ENCODE measurements at places on chromosomes 16 and 17.
A peak's percentile ranks its signal among the peaks of the same experiment; 100 is the strongest.

- no peak for DNase-seq
These were observed 17.2 kb upstream of the PRM1 start for GRCh38 chr16:11298143-11298900.

DNA sequence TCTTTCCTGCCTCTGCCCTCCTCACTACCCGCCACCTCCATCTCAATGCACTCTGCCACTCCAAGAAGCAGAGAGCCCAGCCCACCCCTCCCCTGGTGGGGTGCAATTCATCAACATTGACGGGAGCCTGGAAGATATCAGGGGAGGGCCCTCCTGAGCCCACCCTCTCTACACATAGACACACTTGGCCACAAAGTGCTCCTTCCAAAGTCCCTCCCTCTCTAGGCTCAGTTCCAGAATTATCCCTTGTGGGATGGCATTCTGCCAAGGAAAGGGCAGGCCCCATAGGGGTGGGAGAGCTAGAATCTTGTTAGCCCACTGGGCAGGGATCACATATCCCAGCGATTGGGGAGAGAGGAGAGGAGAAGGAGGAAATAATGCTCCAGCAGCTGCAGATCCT lies 66.2 kb downstream of the TMEM132E start:
- no peak for DNase-seq

- no peak for DNase-seq
These were observed 85.2 kb downstream of the FTO start for GRCh38 chr16:53789137-53789536.

DNA sequence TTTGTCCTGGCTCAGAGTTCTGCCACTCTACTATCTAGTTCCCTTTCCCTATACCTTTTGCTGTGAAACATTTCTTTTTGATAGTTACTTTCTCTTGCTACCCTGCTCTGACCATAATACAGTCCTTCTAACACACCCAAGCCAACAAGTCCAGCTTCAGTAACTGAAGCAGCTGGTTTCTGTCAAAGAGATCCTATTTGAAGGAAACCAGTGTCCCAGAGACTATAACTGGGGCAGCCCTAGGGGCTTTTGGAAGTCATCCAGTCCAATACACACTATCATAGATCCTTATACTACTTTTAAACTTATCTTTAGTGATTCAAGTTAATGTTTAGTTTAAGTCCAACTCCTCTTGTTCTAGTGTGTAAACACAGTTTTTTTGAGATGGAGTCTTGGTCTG lies 17.3 kb upstream of the DHRS13 start:
- no peak for DNase-seq

DNA sequence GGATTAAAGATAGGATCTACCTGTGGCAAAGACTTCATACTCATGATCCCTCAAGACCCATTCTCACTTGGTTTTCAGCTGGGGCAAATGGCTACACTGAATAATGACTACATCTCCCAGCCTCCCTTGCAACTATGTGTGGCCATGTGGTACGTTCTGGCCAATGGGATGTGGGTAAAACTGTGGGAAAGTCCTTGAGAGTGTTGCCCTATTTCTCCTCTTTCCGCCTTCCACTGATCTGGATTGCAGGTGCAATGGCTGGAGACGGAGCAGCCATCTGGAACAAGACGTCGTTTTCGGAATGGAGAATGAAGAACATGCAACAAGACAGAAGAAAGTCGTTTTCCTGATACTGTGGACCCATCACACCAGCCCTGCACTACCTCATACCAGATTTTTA lies 48.5 kb downstream of the HAPSTR1 start:
- DNase-seq, result no peak

- no peak for DNase-seq
These were observed 60.0 kb downstream of the CRISPLD2 start for GRCh38 chr16:84879569-84880487.

- DNase-seq, result no peak
These were observed 23.9 kb downstream of the SLC39A11 start for GRCh38 chr17:73068322-73069153.

DNA sequence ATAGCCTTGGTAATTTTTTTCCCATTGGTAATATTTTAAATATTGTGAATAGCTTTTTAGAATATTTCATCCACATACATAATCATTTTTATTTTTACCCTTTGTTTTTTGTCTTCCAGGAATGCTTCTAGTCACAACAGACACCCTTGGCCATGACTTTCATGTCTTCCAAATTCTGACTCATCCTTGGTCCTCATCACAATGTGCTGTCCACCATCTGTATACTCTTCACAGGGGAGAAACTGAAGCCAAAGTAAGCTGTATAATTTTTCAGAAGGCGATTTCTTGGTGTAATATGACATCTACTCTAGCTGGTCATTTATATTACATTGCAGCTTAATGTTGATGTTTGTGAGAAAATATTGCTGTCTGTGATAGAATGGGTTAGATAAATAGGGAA lies 269.4 kb downstream of the BCAS3 start:
- no peak for DNase-seq

DNA sequence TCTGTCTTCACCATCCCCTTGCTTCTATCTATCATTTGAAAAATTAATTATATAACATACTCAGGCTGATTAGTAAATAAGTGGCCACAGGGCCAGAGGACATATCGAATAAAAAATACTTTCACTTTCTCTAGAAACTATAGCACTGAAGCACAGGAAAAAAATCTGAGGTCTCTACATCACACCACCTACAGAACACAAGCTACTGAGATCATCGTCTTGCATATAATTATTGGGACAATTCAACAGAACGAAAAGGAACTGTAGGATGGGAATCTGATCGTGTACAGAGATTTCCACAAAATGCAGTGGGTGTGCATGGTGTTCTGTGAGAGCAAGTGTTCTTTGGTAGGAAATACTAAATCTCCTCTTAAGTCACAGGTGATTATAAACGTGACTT lies 289.6 kb upstream of the ERCC4 start:
- no peak for DNase-seq

DNA sequence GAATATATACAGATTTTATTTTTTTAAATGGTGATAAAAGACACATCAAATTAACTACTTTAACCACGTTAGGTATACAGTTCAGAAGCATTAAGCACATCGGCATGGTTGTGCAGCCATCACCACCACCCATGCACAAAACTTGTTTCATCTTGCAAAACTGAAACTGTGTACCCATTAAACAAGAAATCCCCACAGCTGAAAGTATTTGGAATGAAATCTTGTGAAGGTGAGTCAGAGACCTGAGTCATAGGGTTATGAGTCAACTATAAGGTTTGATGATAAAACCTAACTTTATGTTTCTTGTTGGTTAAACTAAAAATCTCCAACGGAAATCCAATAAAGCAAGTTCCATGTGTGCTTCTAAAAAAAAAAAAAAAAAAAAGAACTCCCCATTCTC lies 561.6 kb upstream of the PSMD7 start:
- DNase-seq, result no peak

DNA sequence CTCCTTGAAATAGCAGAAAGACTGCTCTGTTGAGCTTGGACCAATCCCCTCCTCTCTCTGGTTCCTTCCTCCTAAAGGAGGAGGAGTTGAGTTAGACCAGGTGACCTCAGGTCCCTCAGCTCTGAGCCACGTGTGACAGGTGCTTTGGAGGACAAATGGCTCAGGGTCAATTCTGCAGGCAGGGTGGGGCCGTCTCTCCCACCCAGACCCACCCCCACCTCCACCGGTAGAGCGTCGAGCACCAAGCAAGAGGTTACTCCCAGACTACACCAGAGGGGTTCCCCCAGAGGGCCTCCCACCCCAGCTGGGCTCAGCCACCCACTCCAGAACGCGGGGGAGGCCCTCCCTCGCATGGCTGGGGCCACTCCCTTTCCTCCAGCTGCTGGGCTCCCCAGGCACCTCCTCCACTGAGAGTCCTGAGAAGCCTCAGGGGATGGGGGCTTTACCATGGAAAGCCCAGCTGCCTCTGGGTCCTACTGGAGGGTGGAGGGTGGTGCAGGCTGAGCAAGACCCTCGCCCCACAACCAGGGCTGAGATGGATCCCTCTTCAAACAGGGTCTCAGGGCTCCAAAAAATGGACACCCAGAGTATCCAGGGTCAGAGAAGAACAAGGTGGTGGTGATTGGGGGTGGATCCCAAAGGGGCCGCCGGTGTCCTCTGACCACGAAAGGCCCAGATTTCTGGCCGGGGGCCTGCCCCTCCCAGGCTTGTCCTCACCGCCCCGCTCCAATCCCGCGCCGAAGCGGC lies 7.6 kb downstream of the MYO1C start:
- peak; percentile 74 for DNase-seq

DNA sequence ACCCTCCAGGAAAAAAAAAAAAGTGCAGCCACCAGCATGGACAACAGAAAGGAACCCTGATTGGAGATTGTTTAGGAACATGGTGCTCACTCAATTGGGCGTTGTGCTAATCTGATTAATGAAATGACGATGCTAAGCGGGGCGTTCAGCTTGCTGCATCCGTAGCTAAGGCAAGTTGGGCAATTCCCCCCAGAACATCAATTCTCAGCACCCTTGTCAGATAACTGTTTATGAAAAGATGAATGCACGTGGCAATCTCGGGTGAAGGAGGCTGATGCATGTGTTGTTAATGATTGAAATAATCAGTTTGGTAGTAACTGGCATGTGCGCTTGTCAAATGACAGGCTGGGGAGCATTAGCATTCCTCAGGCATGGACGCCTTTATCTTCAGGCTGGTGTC lies 57.0 kb downstream of the HS3ST3A1 start:
- no peak for DNase-seq

DNA sequence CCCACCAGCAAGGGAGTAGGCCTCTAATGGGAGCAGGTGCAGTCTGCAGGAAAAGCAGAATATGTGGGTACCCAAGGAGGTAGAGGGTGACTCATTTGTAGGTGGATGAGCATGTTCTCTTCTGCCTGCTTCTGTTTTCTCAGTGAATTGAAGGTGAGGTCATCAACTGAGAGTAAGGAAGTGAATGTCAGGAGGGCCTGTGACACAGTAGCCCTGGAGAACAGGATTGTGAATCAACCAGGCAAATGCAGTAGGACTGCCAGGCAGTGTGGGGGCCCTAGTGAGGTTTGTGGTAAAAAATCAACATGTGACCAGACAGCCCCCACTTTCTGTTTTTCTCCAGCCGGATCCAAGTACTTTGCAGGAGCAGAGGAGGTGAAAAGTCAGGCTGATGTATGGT lies 150.5 kb upstream of the SOX9 start:
- no peak for DNase-seq

DNA sequence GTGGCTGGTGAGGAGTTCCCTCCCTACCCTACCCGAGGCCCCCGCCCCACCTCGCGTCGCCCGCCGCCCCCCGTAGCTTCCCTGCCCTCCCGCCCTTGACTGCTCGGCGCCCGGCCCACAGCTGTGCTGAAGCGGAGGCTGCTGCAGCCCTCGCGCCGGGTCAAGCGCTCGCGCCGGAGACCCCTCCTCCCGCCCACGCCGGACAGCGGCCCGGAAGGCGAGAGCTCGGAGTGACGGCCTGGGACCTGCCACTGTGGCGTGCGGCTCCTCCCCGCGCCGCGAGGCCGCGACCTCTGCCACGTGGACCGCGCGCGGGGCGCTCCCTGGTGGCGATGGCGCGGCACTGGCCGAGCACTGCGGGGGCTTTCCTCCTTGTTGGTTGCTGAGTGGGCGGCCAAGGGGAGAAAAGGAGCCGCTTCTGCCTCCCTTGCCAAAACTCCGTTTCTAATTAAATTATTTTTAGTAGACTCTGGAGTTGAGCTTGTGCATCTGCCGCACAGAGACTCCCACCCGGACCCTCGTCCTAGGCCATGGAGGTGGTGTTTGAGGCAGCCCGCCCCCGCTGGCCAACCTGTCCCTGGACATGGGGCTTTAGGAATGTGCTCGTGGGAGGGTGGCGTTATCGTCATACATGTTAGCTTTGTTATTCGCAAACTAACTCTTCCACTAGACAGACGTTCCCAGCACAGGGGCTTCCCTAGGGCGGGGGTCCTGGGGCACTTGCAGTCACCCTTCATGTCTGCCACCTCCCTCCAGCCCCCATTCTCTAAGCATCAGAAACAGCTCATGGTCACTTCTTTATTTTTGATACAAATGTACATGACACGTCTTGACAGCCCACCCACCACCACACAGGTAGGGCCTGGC lies 4.4 kb downstream of the TP53I13 start:
- DNase-seq, result peak; percentile 78

DNA sequence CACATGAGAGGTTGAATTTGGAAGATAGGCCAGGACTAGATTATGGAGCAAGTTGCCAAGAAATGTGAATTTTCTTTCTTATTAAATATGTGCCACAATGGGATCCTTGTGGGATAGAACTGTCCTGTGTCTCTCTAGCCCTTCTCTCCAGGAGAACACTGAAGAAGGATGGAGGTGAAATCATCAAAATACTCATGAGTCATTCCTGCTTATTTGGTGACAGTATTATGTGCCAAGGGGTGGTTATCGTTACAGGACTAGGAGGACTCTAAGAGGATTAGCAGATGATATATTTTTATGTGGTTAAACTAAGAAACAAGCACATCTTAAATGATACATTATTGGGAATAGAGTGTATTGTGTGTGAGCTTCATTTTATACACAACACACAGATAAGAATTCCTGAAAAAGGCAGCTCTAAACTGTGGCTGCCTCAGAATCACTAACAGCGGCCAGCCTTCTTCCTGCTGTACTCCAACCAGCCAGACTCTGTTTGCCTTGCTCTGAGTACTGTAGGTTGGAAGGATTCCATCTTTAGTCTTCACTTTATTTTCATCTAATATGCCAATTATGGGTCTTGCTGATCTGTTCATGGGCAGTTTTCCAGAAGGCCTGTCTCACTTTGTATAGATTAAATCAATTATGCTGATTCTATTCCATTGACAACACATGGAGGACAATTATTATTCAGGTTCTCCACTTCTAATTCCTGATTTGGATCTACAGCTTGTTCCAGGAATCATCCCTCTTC lies 325.8 kb downstream of the ABCC12 start:
- DNase-seq, result no peak

- no peak for DNase-seq
These were observed 3.5 kb downstream of the IRX3 start for GRCh38 chr16:54282928-54283724.

GRCh38 chr17:37607637-37608331 lies 1.4 kb downstream of the SYNRG start:
- no peak for DNase-seq

DNA sequence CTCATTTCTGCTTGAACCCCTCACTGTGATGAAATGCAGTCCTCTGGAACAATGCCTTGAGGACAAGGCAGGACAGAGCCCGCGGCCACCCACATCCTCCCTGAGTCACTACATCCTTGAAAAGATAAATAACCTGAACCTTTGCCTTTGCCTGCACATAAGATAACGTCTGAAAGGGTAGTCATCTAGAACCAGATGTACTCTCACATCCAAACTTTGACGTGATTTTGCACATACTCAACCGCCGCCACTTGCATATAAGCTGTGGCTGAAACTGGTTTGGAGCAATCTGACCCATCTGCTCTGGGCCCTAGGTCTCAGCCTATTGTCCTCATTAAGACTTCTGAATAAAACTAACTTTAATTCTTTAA lies 252.1 kb downstream of the PHKB start:
- DNase-seq, result no peak

DNA sequence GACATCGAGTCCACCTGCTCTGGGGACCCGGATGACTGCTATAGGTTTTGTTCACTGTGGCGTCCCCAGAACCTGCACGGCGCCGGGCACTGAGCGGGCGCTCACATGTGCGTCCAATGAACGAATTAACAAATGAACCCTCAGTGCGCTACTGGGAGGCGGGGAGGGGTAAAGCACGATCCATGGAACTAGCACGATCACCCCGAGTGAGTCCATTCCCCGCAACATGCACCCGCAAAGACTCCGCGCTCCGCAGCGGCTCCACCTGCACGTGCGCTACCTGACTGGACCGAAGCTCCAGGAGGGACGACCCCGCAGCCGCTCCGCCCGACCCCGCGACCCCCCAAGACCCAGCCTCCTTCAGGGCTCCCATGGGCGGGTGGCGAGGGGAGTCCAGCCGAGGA lies 491 bp downstream of the TRAP1 start:
- DNase-seq, result no peak

All from heart right ventricle (tissue), 16 donors.